ENCODE measurements at places on chromosomes 4 and X. TPM values are rescaled to one million over a fixed set of nuclear protein-coding genes. Genes with fewer than 3 reads are reported as not detected.
A peak's percentile ranks its signal among the peaks of the same experiment; 100 is the strongest.

GRCh38 chr4:110902500-110902899 is 279.6 kb upstream of the PITX2 start:
- DNase-seq = no peak

GRCh38 chrX:10769195-10769594 is 148.8 kb upstream of the MID1 start:
- DNase-seq = peak; percentile 58

- DNase-seq = no peak
These were observed 252.6 kb downstream of the PAPSS1 start for GRCh38 chr4:107467461-107467860.

DNA sequence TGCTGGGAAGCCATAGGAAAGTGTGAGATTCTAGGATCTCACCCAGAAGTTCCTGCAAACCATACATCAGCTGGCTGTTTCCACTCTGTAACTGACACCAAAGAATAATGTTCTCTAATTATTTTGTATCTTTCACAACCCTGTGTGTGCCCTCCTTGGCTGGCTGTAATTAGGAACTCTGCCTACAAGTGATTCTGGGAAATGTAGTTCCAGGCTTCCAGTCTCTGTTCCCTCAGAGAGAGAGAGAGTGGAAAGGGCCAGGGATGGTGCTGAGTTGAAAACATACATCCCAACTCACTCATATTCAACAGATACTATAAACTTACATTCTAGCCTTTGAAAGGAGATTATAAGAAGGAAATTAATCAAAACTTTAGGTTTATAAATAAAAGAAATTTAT is 57.5 kb upstream of the C1QTNF7 start:
- DNase-seq = no peak

- DNase-seq = no peak
These were observed 152.1 kb upstream of the MED14 start for GRCh38 chrX:40887476-40887875.

DNA sequence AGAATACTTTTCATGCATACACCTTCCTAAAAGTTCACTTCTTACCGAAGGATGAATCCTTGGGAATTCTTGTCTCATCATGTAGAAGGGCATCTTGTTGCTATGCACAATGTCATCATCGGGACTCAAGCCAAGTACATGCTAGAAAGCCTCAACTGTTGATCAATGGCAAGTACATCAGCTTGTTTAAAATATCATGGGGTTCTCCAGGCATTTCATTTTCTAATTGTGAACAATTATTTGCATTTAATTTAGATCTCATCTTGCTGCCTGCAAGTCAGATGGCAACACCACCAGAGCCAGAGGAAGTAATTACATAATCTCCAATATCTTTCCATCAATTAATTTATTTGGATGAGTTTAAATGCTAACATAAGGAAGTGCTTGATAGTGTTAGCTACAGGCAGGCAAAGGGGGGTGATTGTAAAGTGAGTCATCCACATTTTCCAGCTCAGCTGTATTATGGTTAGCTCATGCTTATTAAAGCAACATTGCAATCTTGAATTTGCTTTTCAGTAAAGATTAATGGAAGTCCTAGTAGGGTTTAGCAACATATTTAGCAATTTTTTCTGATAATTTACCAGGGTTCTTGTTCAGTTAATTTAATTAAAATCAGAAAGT is 356.5 kb downstream of the CBLL2 start:
- peak; percentile 53 for DNase-seq

DNA sequence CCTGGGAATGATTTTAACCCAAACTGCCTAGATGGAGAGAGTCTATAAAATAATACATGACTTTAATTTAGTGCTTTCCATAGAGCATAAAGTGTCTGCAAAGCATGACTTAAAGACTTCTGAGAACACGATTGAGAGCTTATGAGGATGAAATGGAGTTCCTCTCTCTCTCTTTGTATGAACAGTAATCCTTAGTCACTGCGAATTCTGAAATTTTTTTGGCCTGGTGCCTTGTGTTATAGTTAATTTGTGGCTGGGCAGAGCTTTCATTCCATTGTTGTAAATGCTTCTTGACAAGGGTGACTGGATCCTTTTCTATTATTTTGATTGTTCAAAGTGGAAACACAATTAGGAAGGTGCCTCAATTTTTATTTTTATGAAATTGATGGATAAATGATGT is 179.5 kb downstream of the CEP135 start:
- peak; percentile 40 for DNase-seq

DNA sequence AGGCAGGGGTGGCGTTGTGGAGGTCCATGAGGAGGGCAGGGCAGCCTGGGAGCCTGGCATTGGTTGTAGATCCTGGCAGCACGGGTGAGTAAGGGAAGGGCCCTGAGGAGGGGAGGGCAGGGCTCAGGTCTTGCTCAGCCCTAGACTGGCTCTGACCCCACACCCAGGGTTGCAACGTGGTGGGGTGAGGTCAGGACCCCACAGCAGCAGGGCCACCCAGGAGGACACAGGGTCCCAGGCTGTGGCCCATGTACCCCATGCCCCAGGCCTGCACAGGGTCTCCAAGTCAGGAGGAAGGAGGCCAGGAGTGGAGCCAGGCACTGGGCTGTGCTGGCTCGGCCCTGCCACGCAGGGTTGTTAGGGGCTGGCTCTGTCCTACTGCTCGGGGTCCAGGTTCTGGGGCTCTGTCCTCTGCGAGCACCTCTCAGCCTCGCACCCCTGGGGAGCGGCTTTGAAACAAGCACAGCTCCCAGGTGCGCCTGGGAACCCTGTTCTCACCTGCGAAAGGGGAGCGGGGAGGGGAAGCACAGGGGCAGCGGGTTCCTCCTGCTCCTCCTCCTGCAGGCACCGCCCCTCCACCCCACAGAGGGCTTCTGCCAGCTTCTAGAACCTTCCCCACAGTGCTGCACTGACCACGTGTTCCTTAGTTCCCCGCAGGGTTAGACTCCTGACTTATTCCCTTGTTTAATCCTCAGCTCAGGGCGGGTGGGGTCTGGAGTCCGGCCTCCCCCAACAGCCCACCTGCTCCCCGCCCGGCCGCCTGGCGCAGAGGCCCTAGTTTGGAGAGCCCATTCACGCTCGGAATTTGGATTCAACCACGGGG is 20.4 kb downstream of the MSANTD1 start:
- no peak for DNase-seq

GRCh38 chr4:109588176-109588575 is 28.1 kb downstream of the MCUB start:
- no peak for DNase-seq

Gene CXCL5
- not detected for total RNA-seq
